ENCODE measurements at places on chromosomes 5 and 9.

DNA sequence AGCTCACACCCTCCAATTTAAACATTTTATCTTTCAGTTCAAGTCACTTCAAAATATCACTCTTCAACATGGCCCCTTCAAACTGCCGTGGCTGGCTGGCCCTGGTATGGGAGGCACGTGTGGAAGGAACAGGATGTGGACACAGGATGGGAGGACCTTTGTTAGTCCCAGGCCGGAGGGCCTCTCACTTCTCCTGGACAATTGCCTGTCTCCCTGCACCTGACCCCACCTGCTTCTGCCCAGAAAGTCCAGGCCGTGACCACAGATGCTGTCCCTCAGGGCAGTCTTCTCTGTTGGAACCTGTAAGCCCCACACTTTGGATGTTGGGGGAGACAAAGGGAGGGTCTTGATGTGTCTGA is 19.4 kb downstream of the AMBP start:
- DNase-seq = no peak

DNA sequence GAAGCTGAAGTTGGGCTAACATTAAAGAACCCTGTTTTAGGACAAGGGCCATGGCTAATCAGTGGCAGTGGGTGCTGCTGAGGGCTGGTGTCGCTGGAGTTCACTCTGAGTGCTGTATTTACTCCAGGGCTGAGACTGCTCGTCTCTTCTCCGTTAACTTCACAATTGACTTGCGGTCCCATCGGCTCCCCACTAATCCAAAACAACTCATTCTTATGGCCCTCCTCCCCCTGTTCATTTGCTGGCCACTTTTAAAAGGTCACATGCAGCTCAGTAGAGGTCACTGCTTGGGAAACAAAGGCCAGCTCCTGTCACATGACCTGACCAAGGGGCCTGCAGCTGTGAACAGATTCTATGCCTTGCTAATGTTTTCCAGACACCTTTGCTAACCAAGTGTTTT is 38.4 kb downstream of the PTCH1 start:
- no peak for DNase-seq

GRCh38 chr5:147690595-147690994 is 91.9 kb downstream of the JAKMIP2 start:
- DNase-seq = no peak

DNA sequence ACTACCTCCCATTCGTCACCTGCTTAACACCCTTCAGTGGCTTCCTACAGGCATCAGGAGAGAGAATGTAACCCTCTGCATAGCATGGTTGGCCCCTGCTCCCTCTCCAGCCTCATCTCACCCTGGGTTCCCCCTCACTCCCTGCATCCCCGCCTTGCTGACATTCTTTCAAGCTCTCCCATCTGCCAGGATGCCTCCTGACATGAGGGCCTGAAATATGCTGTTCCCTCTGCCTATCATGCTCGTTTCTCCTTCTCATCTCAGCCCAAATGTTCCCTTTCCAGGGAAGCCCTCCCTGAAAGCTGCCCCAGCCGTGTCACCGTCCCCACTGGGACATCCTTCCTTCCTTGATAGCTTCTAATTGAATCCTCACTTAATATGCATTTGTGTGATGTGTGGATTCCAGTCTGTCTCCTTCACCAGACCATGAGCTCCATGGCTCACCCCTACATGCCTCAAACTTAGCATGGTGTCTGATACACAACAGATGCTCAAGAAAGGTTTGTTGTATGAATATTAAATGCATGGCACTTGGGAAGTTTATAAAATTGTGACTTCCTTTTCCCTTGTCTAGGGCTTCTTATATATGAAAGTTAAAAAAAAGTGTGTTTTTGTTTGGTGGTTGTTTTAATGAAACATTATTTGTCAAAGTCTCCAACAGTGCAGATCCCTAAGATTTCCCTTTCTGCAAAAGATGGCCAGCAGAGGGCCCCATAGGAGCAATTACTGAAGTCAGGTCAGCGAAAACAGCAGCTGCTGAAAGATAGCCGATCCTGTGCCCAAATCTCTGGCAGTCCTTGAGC is 7.3 kb upstream of the C5orf58 start:
- DNase-seq = peak; percentile 78

- DNase-seq = no peak
These were observed 317.3 kb upstream of the PRR16 start for GRCh38 chr5:120146787-120147186.

- DNase-seq = no peak
These were observed 88.2 kb downstream of the FRMD3 start for GRCh38 chr9:83449983-83450382.

- no peak for DNase-seq
These were observed 87.8 kb upstream of the TLR4 start for GRCh38 chr9:117616431-117616831.

DNA sequence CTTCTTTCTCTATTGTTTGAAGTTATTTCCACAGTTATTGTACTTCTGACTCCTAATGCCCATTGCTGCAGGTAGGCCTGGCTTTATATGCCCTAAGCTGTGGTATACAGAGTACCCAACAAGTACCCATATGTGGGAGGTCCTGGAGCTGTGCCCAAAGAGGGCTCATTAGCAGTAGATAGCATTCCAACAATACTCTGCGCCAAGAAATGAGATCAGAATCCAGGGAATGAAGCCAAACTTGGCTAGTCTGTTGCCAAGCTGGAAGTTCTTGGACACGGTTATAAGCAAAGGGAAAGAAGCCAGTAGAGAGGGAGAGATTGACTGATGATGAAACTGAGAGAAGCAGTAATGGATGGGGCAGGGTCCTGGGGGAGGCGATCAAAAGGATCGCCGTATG is 29.7 kb upstream of the FAM169A start:
- DNase-seq = no peak

DNA sequence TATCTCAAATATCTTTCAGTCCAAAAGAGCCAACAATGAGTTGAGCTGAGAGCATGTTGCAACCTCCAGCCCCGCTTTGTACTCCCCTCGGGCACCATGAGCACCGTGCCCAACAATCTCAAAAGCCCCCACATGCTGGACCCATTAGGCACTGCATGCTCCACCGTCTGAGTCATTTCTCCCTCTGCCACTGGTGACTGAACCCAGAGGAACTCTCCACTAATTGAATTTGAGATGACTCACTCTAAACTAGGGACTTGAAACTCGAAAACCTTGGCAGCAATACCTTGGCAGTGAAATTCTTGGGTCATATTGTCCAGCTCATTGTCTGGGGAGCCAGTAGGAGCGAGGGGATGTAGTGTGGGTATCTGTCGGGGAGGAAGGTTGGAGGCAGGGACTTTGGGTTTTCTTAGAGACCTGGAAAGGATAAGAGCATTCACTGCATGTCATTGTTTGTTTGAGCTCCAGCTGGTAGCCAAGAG is 49.9 kb upstream of the SLIT3 start:
- DNase-seq = no peak

- no peak for DNase-seq
These were observed 66.3 kb upstream of the FBXL7 start for GRCh38 chr5:15433709-15434108.

DNA sequence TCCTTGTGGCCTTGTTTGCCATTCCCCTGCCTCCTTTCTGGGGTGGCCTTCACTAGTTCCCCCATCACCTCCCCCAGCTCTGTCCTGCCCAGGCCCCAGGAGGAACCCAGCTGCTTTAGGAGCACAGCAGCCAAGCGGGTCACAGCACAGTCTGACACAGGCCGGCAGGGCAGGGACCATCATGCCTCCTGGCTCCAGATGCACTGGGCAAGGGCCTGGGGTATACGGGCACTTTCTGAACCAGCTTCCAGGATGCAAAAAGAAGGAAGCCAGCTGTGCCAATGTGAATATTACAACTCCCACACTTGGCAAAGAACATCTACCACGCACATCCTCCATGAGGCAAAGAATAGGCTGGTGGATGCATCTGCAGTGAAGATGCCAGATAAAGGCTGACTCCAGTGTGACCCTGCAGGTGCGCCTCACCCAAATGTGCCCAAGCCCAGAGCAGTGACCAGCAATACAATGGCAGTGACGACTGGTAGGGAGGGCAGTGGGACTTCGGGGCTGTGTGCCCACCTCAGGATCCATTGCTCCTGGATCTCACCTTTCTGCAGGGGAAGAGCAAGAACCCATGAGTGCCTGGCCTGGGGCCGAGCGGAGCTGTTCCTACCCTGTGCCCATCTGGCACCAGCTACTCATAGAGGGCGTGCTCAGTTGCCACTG is 6.3 kb upstream of the IL3 start:
- DNase-seq = no peak

- DNase-seq = no peak
These were observed 8.6 kb upstream of the GLE1 start for GRCh38 chr9:128495804-128496417.

DNA sequence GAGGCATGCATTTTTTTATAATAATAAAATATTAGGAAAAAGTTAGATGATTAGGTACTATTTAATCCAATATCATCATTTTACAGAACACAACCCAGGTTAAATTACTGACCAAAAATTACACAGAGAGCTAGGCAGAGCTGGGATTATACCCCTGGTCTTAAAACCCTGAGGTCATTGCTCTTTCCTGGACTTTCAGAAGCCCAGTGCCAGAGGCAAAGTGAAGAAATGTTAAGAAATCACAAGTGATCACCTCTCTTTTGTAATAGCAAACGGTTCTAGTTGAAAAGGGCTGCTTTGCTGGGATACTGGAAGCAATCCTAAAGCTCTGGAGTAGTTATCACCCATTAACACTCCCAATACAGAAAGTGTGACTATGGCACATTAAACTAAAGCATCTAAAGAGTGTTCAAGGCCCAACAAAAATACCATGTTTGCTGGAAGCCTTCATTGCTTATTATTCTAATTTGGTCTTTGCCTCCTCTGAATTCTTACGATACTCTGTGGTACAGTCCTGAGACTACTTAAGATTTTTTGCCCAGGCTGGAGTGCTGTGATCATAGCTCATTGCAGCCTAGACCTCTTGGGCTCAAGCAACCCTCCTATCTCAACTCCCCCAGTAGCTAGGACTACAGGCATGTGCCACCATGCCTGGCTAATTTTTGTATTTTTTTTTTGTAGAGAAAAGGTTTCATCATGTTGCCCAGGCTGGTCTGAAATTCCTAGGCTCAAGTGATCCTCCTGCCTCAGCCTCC is 575.9 kb downstream of the RAB3C start:
- DNase-seq = no peak

- DNase-seq = peak; percentile 42
These were observed 655.2 kb upstream of the RIOK2 start for GRCh38 chr5:97838214-97838613.

GRCh38 chr5:126973193-126973592 is 57.2 kb downstream of the MARCHF3 start:
- DNase-seq = no peak

- no peak for DNase-seq
These were observed 53.3 kb upstream of the CTSL start for GRCh38 chr9:87672586-87672985.

DNA sequence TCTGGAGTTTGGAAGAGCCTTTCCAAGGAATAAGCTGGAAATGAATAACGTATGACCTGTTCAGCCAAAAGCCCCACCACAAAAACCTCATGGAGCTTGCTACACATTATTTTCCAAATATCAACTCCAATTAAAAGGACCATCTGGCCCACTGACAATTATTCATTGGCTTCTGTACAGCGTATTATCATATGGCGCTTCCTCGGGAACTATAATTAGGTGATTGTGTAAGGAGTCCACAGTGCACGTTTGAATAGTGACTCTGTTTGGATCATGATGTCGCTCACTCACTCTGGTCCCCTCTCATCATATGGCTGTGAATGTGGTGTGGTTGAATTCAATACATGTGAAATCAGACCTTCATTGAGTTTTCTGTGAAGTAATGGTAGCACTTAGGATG is 52.1 kb downstream of the GDNF start:
- no peak for DNase-seq

DNA sequence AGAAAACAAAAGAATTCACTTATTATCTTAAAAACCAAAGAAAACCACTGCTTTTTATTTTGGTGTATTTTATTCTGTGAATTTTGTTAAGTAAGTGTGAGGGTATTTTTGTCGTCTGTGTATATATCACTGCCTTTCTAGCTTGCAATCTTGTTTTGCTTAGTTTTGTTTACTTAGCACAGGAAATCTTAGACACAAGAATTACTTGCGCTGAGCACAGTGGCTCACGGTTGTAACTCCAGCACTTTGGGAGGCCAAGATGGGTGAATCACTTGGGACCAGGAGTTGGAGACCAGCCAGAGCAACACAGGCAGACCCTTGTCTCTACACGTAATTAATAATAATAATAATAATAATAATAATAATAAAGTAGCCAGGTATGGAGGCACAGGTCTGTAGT is 230.3 kb downstream of the PAPPA start:
- no peak for DNase-seq

GRCh38 chr9:114433720-114434255 is 46.0 kb upstream of the AKNA start:
- DNase-seq = peak; percentile 8

GRCh38 chr9:87657893-87658292 is 68.0 kb upstream of the CTSL start:
- no peak for DNase-seq

GRCh38 chr5:152556784-152557183 is 151.7 kb upstream of the NMUR2 start:
- DNase-seq = no peak

DNA sequence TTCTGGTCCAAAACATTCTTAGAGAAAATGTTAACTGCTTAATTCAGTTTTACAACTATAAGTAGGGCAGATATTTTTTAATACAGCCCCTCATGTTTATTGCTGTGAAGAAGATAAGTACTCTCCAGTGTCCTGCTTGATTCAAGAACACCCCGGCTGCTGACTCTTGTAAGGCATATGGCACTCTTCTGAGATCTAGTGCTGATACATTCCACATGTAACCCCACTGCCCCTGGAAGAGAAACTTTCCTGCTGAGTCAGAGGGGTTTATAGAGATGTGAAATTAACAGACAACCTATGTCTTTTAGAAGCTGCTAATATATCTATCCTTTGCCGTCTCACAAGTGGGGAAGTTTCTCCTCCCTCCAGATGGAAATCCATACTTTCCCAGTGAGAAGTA is 1.0 kb upstream of the MINAR2 start:
- DNase-seq = no peak

DNA sequence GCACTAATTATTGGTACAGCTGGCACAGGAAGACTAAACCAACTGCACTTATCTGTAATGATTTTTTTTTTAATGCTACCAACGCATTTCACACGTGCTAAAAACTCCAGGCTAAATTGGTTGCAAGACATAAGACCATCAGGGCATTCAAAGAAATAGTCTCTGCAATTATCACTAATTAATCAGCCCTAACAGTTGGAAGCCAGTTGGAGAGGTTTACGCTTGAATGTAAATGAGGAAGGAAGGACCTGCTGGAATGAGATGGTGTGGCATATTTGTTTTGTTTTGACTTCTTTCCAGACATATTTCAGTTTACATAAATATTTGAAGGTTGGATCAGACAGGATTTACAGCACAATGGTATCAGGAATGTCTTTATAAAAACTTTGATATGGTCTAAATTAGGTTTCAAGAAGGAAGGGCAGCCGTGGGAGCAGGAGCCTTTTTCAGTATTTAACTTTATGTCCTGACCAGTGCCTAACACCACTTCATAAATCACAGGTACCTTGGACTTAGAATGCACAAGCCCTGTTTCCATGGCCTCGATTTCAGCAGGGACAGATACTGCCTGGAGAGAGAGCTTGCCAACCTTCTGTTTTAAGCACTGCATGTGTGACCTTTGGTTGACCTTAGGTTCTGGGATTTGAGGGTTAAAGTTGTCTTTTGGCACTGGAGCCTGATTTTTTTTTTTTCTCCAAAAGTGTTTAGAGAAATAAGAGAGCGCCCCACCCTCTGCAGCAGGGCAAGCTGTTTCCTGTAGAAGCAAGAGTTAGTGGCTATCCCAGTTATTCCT is 199.8 kb upstream of the MAP3K1 start:
- DNase-seq = no peak

GRCh38 chr9:126650404-126651341 is 36.9 kb downstream of the LMX1B start:
- DNase-seq = no peak

Data from activated CD4-positive, alpha-beta T cell treated with anti-CD3 and anti-CD28 coated beads, Interleukin-2, Interleukin-4, amounts not matched to agents 100 ng/mL and 50 ng/mL, durations not matched to agents 16 hours and 8 hours (primary cell).